Upper lobe of right lung (tissue), 1 donor: ENCODE measurements at places on chromosomes 7 and 10. TPM values are rescaled to one million over a fixed set of nuclear protein-coding genes. Genes with fewer than 3 reads are reported as not detected.

TAS2R5 gene
- 2.2 TPM for total RNA-seq

DNA sequence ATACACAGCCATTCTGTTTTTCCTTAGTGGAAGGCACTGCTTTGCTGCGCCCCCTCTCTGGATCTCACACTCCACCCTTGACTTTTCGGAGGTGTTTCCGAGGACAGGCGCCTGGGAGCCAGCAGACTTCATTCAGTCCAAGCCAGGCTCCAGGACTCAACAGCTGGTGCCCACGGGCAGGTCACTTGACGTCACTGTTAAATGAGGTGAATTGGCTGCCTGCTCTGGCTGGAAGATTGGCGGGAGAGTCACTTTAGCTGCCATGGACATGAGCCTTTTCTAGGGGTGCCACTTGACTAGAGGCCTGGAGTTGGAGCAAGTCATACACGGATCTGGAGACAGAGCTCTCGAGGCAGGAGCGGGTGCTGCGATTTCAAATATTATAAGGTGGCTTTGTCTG lies 3.2 kb downstream of the HTRA1 start:
- no peak overlapping the region for H3K27ac ChIP-seq
- H3K4me3 ChIP-seq, result no peak overlapping the region
- peaks cover 24% of the 10 kb centered on the region for H3K4me1 ChIP-seq
- no peaks in the 10 kb centered on the region for H3K27me3 ChIP-seq
- DNase-seq, result no peak

DNA sequence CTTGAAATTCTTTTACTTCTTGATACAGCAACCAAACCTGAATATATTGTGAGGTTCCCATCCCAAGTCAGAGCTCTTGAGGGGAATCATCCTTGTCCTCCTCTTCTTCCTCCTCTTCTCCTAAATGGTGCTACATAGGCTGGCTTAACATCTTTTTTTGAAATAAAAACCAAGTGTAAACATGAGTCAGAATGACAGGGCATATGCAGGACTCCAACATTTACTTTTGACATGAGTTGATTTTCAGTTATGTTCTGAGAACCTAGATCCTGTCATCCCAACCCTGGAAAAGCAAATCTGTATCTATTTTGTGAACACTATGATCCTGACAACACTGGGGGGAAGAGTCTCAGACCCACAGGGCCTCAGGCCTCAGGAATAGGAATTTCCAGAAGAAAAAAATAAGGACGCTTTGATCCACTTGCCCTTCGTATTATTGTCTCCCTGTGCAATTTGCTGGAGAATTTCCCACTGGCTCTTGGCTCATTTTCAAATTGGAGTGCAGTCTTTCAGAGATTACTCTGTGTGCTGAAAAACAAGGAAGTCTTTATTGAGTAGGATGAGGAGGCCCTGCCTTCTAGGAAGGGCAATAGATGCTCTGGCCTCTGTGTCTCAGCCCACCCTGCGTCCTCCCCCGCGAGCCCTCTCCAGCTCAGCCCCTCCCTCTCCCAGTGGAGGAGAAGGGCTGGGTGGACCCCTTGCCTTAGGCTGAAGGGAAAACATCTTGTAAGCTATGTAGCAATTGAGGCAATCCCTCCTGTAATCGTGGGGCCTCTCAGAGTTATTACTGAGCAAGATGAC lies 121.6 kb downstream of the CREB5 start:
- H3K27me3 ChIP-seq, result no peaks in the 10 kb centered on the region
- H3K36me3 ChIP-seq, result no peaks in the 10 kb centered on the region
- H3K4me3 ChIP-seq, result no peak overlapping the region
- no peak overlapping the region for H3K27ac ChIP-seq
- DNase-seq, result no peak
- peaks cover 3% of the 10 kb centered on the region for H3K4me1 ChIP-seq

GRCh38 chr10:111098679-111099437 lies 22.0 kb downstream of the ADRA2A start:
- no peaks in the 10 kb centered on the region for H3K36me3 ChIP-seq
- no peak overlapping the region for H3K4me3 ChIP-seq
- peak; percentile 16 for DNase-seq

DNA sequence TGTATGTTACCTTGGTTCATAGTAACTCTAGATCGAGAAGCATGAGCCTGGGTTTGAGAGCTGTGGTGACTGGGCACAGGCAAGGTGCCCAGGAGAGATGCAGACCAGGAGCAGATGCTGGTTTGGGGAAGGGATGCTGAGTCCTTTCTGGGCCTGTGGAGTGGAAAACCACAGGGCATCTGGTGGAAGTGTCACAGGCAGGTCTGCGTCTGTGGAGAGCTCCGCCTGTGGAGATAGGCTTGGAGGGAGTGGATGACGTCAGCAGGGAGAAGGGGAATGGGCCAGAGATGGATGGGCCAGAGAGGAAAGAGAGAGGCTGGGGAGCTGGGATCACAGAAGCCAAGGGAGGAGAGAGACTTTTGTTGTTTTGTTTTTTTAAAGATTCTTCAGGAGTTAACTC lies 14.8 kb downstream of the CYP26A1 start:
- DNase-seq, result no peak

DNA sequence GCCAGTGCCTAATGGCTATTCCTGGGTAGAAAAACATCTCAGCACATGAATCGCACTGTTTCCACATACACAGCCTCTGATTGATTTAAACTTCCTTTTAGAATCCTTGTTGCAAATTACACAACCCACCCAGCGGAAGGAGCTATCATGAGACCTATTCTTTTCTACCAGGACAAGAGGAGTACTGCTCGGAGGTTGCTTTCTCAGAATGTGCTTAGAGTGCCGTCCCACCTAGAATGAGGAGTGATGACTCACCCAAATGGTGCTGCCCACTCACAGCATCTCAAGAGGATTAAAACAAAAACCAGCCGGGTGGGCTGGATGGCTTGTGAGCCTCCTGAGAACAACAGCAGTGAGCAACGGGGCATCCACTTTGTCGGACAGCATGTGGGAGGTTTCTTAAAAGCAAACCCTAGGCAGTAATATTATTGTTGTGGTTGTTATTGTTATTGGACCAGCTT lies 128.9 kb downstream of the DGKI start:
- H3K27me3 ChIP-seq, result no peaks in the 10 kb centered on the region
- no peaks in the 10 kb centered on the region for H3K36me3 ChIP-seq
- H3K4me3 ChIP-seq, result no peak overlapping the region
- H3K27ac ChIP-seq, result no peak overlapping the region
